8988T (cell line): ENCODE measurements at places on chromosomes 2 and 18.
A peak's percentile ranks its signal among the peaks of the same experiment; 100 is the strongest.

- DNase-seq: no peak
These were observed 69.7 kb downstream of the LRATD1 start for GRCh38 chr2:14702258-14702657.

DNA sequence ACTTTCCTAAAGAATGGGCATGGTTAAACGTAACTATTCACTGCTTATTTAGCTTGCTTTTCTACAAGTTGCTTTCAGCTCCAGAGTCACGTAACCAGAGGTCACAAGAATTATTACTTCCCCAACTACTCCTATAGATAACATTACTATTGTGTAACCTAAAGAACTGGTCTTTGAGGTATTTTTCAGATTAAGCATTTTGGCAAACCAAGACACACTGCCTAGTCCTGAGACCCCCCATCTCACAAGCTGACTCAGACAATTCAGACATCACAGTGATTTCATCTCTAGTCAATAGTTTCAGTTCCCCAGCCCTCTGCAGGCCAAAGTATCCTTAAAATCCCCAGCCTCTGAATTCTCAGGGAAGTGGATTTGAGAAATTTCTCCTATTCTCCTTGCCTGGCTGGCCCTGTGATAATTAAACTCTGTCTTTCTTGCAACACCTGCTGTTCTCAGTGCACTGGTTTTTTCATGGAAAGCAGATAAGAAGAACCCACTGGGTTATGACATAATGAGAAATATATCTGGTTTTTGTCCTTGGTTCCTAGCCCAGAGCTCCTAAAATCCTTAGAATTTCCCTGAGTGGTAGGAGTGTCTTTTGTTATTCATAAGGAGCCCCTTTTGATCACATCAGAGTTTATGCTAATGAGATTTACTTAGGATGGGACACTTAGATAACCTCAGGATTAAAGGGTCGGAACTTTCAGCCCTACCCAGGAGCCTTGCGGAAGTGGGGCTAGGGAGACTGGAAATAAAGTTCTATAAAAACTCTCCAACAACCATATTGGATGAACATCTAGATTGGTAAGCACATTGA lies 1310.8 kb upstream of the CHAC2 start:
- no peak for DNase-seq

GRCh38 chr2:205792908-205793307 lies 110.6 kb downstream of the NRP2 start:
- no peak for DNase-seq

- DNase-seq: no peak
These were observed 160.7 kb downstream of the FSHR start for GRCh38 chr2:48993576-48993975.

DNA sequence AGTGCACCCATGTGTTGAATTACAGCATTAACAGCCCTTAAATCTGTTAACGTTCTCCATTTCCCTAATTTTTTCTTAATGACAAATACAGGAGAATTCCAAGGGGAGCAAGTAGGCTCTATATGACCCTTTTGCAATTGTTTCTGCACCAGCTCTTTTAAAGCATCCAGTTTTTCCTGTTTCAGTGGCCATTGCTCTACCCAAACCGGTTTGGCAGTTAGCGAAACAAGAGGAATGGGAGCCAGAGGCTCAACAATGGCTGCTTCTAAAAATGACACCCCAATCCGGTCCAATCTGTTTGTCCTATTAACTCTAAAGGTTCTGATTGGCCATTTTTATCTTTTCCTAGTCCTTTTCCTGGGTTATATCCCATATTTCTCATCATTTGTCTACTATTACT lies 15.1 kb upstream of the SUCLG1 start:
- no peak for DNase-seq

GRCh38 chr2:27798948-27799645 lies 27.6 kb downstream of the MRPL33 start:
- DNase-seq: peak; percentile 51

DNA sequence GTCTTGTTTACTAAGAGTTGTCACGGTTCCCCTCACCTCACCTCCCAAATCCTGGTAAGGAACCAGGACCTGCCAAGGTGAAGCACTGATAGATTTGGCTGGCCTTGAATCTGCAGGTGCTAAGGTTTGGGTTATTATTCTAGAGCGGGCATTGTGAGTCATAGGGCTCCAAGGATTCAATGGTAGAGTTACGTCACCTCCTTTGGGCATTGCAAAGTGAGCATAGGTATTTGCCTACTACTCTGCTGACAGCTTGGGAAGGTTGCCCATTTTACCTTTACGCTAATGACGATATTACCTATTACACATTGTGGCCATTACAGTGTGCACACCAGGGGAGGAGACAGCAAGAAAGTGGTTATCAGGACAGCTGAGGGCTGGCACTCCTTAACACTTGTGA lies 59.3 kb downstream of the SETBP1 start:
- no peak for DNase-seq

DNA sequence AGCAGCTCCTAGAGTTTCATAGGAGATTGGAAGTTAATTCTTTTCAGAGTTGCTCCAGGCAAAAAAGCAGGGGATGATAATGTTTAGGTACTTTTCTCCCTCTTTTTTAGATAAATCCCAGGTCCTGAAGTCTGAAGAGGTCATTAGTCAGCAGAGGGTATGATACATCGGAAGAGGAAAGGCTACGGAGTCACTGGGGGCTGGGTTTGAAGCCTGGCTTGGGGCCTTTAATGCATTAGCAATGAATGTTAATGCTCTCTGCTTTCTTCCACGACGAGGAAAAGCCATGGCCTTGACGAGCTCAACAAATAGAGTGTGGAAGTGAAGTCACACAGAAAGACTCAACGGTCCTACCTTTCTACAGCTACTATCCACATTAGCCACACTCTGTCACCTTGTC lies 235.1 kb downstream of the NCKAP5 start:
- no peak for DNase-seq

DNA sequence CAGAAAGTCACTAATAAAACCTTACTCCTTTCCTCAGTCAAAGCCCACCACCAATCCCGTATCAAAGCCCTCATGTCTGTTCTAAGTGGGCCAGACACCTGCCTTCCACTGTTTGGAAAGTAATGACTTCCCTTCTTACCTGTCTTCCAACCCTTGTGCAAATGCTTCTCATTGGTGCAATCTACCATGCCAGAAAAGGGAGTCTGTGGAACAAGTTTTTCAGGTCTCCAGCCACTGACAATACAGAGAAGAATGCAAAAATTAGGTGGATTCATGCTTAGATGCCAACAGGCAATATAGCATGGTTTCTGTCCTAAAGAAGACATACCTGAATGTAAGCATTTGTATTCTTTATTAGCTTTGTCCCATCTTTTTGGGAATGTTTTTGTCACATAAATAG lies 1140.6 kb upstream of the LRRTM1 start:
- DNase-seq: no peak

DNA sequence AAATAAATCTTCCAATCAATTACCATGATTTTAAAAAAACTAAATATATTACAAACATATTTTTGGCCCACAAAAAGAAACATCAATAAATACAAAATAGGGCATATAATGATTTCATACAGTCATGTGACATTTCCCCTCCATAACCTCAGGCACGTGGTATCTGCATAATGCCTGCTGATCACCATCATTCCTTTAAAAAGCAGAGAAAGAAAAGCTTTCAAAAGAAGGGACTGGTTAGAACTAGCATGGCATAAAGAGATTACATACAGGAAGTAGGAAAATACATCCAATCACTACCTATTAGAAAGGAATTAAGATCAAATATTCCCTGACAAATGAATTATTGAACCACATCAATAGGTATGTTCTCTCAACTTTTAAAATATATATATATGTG lies 83.5 kb downstream of the INO80D start:
- DNase-seq: no peak

DNA sequence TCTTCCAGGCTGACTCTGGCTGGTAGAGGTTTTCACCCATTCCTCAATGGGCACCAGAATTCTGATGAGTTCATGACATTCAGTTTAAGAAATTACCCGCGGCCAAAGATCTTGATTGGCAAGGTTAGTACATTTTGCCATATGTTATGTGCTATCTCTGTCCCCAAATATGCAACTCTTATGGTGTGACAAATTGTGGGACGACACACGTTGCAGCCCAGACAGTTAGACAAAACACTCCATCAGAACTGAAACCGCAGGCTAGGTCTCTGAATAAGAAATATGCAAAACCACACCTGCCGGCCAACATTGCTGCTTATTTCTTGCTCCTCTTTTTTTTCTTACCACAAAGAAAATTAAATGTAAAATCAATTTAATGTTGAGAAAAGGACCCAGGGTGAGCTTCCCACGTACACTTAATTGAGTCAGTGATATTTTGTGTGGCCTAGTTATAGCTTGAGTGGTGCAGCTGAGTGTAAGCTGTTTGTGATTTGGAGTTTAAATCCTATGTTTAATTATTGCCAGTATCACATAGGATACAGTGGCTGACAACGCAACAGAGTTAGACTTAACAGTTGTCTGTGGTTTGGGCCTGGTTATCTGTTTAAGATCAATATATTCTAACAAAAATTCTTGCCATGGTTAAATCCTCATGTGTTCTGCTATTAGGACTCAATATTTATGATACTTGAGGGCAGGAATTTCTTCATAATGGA lies 35.7 kb upstream of the LTBP1 start:
- DNase-seq: no peak

GRCh38 chr2:219836647-219837177 lies 209.3 kb downstream of the SLC4A3 start:
- DNase-seq: no peak

DNA sequence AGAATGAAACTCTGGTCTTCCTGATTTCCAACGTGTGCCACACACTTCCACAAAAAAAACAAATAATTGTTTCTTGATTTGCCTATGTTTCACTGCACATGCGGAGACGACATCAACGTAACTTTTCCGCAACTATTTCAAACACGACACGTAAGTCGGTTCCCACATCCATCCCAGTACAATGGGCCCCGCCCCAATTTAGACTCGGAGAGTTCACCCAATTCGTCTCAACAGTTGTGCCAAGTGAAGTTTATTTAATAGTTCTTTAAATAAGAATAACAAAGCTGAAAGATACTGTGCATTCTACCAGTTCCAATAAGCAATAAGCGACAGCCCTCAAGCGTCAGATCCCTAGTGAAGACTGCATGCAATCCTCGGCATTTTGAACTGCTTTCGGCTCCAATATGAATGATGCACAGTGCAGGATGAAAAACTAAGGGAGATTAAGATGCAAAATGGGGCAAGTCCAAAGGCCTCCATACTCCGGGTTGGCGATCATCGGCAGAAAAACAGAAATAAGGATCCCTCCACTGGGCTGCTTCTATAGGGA lies 664 bp downstream of the CCT4 start:
- no peak for DNase-seq

DNA sequence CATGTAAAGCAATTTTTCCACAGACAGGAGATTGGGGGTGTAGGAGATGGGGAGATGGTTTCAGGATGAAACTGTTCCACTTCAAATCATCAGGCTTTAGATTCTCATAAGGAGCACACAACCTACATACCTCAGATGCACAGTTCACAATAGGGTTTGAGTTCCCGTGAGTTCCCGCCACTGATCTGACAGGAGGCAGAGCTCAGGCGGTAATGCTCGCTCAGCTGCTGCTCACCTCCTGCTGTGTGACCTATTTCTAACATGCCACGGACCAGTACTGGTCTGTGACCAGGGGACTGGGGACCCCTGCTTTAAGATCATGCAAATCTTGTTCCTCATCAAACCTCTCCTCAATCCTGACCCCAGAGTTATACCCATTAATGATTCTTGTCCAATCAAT lies 70.1 kb downstream of the RPE start:
- DNase-seq: no peak

DNA sequence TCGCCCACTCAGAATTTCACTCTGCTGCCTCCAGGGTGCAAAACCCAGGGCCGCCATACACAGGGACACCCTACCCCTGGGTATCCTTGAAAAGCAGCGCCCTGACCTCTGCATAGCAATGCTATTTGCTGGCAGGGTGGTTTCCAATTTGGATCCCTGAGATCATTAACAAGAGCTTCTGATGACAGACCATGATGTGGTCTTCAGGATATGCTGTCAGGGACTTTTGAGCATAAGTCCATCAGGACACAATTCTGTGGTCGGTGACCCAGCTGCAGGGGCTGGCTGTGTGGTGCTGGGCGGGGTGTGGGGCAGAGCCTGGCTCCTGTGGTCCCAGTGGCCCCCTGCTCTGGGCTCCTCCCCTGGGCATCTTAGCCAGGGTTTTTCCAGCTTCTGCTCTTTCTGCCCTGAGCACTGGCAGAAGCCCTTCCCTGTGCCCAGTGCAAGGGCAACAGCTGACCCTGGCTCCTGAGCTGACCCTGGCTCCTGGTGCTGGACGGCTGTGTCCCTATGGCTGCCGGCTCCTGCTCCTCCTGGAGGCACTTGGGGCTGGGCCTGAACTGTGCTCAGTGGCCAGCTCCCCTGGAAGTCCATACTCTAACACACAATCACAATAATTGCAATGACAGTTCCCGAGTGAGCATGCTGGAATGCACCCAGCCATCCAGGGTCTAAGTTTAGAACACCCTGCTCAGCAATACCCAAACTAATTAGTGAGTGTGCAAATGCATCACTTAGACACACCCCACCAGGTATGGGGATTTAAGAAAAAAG lies 271.5 kb downstream of the HDAC4 start:
- DNase-seq: no peak

DNA sequence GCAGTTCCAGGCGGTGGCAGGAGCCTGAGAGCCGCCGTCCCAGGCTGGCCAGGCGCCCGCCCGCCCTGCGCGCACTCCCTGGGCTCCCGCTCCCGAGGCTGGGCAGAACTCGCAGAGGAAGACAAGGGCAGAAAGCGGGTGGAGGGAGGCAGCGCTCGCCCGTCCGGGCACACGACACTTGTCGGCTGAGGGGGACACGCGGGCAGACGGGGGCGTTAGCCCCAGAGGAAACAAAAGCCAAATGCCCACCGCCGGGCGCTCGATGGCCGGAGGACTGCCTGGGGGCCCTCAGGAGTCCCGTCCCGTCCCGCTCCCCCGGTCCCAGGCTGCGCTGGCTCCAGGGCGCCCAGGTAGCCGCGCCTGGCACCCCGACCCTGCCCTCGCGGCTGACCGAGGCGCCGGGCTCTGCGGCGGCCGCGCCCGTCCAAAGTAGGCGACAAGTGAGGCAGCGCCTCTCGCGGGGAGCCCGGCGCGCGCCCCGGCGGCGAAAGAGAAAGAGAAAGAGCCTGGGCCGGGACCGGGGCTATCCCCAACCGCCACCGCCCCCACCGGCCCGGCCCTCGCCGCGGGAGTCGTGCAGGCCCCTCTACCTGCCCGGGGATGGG lies 491 bp downstream of the L3MBTL4 start:
- peak; percentile 76 for DNase-seq

- DNase-seq: no peak
These were observed 9.6 kb downstream of the IMMT start for GRCh38 chr2:86185517-86186212.

GRCh38 chr2:164917296-164917903 lies 37.9 kb downstream of the SLC38A11 start:
- no peak for DNase-seq

DNA sequence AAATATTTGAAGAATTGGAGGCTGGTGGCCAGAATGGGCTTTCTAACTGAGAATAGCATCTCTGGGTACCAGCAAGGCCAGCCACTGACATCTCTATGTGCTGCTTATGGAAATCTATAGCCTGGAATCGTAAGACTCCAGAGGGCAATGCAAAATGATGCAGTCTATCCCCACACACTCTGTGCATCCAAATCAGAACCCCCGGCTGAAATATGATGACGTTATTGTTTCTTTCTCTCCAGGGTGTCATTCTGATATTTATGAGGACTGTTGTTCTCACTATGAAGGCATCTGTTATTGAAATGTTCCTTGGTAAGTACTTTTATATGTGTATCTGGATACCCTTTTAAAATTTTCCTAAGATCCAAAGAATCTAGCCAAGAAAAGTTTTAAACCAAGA lies 19.6 kb downstream of the VIT start:
- DNase-seq: no peak
